Stimulated activated CD4-positive, alpha-beta T cell treated with anti-CD3 and anti-CD28 coated beads, Interleukin-4, amount 100 ng/mL, for 48 hours (primary cell): ENCODE measurements at places on chromosomes 5 and 9.

GRCh38 chr9:89576404-89576839, 28.4 kb upstream of the GADD45G start:
- DNase-seq = no peak

GRCh38 chr9:116594547-116594946, 92.6 kb upstream of the TRIM32 start:
- DNase-seq = no peak

DNA sequence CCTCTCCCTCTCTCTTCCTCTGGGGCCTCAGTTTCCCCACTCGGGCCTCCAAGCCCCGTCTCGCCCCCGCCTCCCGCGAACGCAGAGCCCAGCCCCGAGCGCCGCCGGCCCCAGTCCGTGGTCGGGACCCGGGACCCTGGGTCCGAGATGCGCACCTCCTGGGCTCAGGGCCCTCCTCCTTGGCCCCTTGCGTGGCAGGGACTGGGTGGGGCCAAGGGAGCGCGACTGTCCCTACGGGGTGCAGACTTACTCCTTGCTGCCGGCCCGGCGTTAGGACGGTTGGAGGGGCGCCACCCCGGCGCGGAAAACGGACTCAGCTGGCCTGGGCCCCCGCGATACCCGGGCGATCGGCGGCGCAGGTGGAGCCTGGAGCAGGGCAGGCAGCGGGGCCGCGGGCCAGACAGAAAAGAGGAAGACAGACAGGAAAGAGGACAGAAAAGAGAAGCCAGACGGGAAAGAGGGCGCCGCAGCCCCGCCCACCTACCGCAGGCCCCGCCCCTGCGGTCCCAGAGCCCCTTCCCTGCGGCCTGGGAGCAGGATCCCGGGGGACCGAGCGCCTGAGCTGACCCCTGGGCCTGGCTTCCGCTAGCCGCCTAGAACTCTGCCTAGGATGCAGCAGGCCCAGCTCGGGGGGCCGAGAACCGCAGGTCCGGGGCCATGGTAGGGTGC, at the start of gene GBGT1:
TSS of gene GBGT1 (minus strand) at position 411 of the 669 bp plus-strand sequence. CDS start 1,502 bp downstream, outside the sequence.
- no peak for DNase-seq

DNA sequence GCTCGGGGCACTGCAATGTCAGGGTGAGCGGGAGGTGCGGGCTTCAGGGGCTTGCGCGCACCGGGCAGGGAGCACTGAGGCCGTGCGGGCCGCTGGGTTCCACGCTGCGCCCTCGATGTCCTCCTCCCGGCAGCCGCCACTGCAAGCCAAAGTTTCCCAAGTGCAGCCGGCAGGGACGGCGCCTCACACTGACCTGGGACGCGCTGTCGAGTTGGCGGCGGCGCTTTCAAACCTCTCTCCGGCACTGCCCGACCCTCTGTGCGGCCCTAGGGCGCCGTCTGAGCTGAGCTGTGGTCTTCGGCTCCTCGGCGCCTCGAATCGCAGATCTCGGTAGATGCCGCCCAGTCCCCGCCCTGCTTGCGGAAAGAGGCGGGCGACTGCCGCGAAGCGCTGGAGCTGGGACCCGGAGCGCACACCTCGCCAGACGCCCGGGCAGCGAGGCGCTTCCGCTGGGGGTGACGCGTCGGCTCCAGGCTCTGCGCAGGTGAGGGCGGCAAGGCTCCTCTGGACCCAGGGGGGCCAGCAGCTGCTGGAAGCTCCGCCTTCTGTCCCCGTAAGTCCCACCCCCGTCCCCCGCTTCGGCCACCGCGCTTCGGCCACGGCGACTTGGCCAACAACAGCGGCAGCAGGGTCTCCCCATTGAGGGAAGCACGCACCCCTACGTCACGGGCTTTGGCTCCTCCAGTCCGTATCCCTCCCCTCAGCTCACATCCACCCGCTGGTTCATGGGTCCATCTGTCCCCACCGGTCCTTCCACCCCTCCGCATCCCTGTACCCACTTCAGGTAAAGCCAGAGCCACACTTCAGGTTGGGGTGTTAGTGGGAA, at the start of gene ANKRD34B:
TSS of gene ANKRD34B (minus strand) at position 320 of the 826 bp plus-strand sequence. CDS start 10,261 bp downstream, outside the sequence.
- peak; percentile 38 for DNase-seq

DNA sequence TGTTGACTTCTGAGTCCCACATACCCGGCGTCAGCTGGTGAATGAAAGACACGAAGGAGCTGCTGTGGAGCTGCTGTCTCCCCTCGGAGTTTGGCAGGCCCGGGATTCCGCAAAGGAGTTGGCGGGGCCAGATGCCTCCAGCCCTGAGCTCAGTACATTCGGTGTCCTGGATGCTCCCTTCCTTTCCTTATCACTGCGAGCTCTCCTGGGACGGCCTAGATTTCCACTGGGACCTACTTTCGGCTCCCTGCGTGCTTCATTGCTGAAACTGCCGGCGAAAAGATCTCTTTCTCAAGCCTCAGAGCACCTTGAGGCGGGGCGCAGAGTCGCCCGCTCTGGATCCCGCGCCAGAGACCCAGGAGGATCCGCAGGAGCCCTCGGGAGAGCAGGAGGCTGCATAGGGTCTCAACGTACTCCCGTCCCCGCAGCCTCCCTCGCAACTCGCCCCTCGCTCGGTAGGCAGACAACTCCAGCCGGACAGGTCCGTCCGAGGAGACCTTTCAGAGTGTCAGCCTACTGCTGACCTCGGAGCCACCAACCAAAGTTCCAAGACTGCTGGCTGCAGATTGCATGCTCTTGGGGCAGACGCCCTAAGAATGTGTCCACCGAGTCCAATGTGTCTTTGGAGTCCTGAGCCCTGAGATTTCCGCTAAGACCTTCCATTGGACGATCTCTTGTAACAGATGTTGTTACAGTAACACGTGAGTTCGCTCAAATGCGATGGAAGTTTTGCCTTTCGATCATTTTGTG, 6.1 kb downstream of the ANXA2R start:
- no peak for DNase-seq

DNA sequence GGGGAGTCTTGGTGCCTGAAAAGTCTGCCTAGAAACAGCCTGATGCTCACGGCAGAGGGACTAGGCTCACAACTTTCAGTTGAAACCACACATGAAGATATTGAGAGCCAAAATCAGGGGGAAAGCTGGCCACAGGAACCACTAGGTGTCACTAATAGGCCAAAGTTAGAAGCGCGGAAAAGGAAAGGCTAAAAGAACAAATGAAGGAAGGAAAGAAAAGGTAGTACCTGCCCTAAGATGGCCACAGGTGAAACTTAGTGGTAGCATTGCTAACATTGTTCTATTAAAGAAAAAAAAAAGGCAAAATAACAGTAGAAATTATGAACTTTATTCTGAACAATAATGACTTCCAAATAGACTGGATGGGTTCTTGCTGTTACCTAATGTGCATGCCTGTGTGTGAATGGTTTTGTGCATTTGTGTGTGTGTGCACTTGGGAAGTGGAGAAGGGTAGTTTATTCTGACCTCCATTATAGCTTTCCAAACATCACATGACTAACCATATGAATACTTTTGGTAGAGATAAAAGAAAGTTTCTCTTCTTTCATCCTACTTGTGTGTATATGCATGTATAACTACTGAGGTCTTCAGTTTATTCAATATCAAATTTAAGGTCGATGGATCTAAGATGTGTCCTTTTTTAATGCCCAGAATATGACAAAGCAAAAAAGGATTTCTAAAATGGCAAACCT, 2.1 kb upstream of the RFESD start:
- DNase-seq = no peak

DNA sequence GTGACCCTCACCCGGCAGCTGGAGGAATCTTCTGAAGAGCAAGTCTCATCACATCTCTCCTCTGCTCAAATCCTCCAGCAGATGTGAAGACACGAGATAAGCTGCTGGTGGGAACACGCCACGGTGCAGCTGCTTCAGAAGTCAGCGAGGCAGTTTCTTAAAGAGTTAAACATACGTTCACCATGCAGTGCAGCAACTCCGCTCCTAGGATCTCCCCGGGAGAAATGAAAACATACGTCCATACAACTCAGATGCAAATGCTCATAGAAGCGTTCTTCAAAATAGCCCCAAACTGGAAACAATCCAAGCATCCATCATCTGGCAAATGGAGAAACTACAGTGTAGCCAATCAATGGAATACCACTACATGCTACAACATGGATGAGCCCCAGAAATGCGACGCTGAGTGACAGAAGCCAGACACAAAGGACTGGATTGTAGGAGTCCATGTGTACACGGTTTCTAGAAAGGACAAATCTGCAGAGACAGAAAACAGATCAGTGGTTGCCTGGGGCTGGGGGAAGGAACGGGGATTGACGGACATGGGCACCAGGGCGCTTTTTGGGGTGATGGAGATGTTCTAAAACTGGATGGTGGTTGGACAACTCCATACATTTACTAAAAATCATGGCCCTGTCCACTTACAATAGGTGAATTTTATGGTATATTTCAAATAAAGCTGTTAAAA, 150.6 kb downstream of the COL23A1 start:
- DNase-seq = no peak

- DNase-seq = peak; percentile 10
These were observed 36.2 kb upstream of the PTCH1 start for GRCh38 chr9:95552814-95553546.

DNA sequence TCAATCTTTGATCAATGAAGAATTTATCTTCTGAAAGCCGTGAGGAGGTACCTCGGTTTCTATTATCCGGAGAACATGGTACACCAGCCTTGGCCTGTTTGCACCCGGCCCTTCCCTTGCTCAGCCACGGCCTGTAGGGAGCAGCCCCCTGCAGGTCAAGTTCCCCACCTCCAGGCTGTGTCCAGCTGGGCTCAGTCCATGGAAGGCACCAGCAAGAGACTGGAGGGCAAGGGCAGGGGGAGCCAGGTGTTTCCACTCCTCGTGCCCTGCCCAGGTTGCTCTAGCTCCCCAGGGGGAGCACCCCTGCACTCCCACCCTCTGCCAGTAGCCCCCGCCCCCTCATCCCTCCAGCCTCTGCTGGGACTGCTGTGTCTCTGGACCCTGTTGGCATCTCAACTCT, 87.3 kb upstream of the ADAMTS2 start:
- no peak for DNase-seq

- no peak for DNase-seq
These were observed 40.3 kb downstream of the RGMB start for GRCh38 chr5:98813755-98814154.

DNA sequence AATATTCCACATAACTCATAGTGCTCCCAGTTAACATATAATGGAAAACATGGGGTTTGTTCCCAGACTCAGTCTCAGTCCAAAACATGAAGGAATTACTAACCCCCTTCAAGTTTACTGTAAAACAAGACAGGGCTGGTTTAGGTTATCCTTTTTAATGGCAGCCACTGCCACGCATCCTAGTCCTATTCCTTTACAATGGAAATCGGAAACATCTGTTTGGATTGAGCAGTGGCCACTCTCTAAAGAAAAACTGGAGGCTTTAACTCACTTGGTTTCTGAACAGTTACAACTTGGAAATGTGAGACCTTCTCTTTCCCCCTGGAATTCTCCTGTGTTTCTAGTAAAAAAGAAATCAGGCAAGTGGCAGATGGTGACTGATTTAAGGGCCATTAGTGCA, 609.9 kb upstream of the ACO1 start:
- DNase-seq = no peak

GRCh38 chr5:59722874-59723273, 170.7 kb downstream of the PDE4D start:
- DNase-seq = no peak

GRCh38 chr5:11054014-11054413, 293.0 kb upstream of the DAP start:
- no peak for DNase-seq

DNA sequence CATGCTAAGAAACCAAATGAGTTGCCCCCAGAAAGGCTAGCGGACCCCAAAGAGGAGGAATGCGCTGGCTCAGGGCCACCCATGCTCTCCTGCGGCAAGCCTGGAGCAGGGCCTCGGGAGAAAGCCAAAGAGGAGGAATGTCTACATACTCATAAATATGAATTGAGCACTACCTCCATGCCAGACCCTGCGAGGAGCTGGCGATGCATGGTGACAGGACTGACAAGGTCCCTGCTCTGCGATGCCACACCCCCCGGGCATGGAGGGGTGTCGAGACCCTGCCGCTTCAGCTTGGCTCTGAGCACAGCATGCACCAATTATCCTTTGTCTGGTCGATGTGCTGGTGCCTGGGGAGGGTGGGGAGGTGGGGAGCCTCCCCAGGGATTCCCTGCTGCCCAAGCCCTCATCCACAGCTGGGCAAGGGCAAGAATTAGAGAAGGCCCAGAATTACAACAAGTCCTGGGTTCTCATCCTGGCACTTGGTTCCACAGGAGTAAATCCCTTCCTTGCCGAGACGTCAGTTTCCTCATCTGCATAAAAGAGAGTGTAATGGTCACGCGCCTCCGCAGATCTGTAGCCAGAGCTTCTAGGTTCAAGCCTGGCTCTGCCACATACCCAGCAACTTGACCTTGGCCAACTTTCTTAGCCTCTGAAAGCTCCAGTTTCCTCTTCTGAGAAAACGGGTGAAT, 74.4 kb downstream of the FAM114A2 start:
- DNase-seq = no peak

DNA sequence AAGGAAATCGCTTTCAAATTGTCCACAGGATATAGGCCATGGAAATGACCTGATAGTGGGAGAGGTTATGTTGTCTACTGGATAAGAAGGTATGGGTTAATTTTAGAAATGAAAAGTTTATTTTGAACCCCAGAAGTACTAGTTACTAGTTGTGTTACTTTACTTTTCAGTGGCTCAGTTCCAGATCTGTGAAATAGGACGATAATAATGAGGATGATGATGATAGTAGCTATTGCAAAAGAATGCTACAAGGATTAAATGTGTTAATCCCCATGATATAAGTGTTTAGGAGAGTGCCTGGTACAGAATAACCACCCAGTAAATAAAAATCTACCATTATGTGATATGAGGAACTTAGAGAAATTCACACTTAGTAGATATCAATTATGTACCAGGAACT, 120.8 kb downstream of the PDE4D start:
- no peak for DNase-seq

GRCh38 chr9:92035146-92035545, 80.1 kb downstream of the SPTLC1 start:
- DNase-seq = no peak
